ENCODE measurements at places on chromosomes 13 and 19.
A peak's percentile ranks its signal among the peaks of the same experiment; 100 is the strongest.

- DNase-seq = no peak
These were observed 187.5 kb downstream of the GPC6 start for GRCh38 chr13:93413972-93414717.

DNA sequence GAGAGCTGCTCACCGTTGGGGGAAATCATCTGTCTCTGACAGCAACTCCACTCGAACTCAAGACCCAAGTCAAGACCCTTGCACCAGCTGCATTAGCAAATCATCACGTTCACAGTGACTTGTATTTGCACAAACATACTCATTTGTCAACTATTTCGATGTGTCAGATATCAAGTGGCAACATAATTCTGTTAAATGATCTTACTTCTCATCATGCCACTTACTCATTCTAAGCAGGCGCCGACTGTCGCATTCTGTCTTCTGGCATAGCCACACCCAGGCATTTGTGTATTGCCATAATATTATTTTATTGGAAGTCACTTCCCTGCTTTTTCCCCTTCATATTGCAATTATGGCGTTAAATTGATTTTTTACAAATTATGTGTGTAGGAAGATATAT lies 23.0 kb upstream of the ATP1A3 start:
- DNase-seq = no peak

DNA sequence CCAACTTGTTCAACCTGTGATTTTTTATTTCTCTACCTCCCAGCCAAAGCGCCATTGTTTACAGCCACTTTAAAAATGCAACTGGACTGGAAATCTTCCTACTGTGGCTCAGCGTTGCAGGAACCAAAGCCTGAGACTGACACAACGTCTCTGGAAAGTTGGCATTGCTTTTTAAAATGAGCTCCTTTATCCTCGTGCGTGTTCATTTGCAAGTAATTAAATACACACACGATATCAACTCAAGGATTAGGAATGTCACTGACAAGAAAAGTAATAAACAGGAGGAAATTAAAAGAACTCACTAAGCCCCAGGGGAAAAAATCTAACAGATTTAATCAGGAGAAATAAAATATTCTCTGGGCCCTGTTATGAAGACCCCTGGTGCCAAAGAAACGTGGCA lies 184.6 kb upstream of the IRS2 start:
- DNase-seq = no peak

DNA sequence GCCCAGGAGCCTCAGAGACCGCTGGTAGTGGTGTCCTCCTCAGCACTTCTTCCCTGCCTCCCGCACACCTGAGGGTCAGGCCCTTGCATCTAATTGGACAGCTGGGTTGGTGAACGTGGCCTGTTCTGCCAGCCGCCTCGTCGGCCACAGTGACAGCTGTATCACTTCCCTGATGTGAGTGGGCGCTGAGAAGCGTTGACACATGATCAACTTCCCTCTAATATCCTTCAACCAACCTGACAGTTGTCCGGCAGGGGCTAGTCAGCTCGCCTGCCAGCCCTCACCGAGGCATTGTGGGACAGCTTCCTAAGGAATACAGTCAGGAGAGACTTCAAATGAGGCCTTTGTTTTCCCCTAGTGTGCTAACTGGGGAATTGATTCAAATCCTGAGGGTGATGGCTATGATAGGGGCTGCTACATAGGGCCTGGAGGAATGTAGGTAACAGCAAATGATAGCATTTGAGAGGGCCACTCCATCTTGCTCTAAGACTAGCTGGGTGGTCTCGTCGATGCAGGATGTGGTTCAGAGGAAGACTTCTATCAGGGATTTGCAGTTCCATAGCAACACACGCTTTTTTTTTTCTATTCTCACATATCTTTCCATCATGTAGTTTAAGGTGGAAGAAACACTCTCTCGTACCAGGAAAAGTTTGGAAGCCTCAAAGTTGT lies 230.8 kb downstream of the TSHZ3 start:
- DNase-seq = no peak

GRCh38 chr13:24097064-24097463 lies 63.5 kb upstream of the SPATA13 start:
- peak; percentile 60 for DNase-seq

Data from activated naive CD8-positive, alpha-beta T cell treated with anti-CD3 and anti-CD28 coated beads for 36 hours (primary cell).